ENCODE measurements at places on chromosomes 6 and 20.
A peak's percentile ranks its signal among the peaks of the same experiment; 100 is the strongest.

- no peak for DNase-seq
Observed at GRCh38 chr6:73516514-73517489, 4.0 kb downstream of the EEF1A1 start.

DNA sequence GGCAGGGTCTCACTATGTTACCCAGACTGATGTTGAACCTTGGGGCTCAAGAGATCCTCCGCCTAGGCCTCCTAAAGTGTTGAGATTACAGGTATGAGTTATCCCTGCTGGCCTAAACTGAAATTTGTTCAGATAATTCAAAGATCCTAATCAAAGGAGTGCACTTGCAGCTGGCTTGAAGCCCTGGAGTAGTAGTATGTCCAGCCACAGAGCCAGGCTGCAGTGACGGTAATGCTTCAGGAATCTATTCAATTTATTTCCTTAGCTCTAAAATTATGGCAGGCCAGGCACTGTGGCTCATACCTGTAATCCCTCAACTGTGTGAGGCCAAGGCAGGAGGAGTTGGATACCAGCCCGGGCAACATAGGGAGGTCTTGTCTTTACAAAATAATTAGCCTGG lies 1.4 kb upstream of the DDX43 start:
- DNase-seq, result no peak

DNA sequence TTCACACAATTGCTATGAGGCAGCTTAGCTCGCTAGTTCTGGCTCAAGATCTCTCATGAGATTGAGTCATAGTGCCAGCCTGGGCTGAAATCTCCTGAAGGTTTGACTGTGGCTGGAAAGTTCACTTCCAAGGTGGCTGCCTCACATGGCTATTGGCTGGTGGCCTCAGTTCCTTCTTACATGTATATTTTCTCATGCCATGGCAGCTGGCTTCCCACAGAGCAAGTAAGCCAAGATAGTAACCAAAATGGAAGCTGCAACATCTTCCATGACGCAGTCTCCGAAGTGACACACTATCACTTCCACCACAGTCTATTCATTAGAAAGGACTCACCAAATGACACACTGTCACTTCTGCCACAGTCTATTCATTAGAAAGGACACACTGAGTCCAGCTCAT lies 160.4 kb upstream of the PRDM1 start:
- DNase-seq, result no peak

GRCh38 chr6:153312634-153313033 lies 181.6 kb upstream of the RGS17 start:
- DNase-seq, result peak; percentile 61
